ENCODE measurements at places on chromosomes 12 and 14. TPM values are rescaled to one million over a fixed set of nuclear protein-coding genes. Genes with fewer than 3 reads are reported as not detected.

DNA sequence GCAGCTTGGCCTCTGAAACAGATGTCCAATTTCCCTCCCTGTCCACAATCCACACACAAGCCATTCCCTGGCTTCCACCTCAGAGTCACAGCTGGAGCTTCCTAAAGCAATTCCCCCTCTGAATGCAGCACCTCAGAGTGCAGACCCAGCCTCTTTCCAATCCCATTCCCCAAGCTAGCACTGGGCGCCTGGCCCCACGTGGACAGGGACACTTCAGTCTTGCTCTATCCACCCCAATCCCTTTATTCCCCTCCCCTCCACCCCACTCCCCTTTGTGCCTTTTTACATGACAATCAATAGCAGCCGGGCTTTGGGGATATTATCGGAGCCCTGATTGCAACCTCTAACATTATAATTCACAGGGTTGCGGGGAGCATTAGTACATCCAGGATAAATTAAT is 292.6 kb downstream of the TTC8 start:
- no peak for DNase-seq

- no peak for DNase-seq
Measured at GRCh38 chr12:49365542-49365941, 1.7 kb upstream of the SPATS2 start.

- DNase-seq = no peak
Measured at GRCh38 chr14:75361041-75361440, 66.8 kb upstream of the JDP2 start.

DNA sequence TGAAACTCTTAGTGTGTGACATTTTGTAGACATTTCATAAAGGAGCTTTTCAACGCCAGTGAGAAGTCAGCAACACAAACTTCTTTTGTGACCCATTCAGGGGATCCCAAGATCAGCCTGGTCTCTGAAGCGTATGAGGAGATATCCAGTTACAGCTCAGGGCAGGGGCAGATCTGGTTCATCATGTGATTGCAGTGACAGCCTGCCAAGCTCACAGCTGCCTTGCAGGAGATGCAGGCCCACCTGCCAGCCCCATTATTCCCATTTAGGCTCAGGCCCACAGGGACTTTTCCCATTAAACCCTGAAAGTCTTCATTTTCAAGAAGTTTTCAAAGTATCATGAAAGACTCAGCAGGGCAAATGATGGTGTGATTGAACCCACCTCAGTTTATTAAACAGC is 38.3 kb downstream of the SRGAP1 start:
- DNase-seq = peak; percentile 70

Gene FOXG1
- polyA plus RNA-seq = 0.05 TPM

Gene SLC17A8
- polyA plus RNA-seq = 0.46 TPM

Gene AKAP5
- polyA plus RNA-seq = 0.50 TPM

Gene SERPINA12
- not detected for polyA plus RNA-seq

Measured in muscle of back (tissue), 13 donors.